ENCODE measurements at places on chromosomes 4 and X. TPM values are rescaled to one million over a fixed set of nuclear protein-coding genes. Genes with fewer than 3 reads are reported as not detected.
A peak's percentile ranks its signal among the peaks of the same experiment; 100 is the strongest.

DNA sequence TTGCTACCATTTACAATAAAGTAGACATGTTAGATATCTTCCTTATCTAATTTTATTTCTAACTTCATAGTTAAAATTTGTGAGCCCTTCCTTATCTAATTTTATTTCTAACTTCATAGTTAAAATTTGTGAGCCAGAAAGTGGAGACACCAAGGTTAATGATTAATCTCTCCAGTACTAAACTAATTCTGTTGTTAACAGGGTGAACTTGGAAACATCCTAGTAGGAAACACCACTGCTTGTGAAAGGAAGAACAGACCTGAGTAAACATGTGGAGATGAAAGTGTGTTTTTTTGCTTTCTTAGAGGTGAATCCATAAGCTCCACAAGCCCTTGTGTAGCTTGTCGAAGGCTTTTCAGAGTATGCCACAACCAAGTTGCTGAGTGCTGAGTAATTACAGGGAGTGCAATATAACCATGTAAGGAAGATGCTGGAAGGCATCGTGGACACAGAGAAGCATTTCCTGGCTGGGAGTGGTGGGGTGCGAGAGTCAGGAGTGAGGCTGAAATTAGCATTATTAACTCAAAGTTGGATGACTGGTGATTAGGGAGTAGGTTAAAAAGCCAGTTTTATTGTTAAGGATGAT lies 118.6 kb upstream of the NEIL3 start:
- DNase-seq: no peak
- no peak overlapping the region for H3K27ac ChIP-seq
- no peaks in the 10 kb centered on the region for H3K36me3 ChIP-seq
- H3K4me3 ChIP-seq: no peak overlapping the region
- no peaks in the 10 kb centered on the region for H3K27me3 ChIP-seq

DNA sequence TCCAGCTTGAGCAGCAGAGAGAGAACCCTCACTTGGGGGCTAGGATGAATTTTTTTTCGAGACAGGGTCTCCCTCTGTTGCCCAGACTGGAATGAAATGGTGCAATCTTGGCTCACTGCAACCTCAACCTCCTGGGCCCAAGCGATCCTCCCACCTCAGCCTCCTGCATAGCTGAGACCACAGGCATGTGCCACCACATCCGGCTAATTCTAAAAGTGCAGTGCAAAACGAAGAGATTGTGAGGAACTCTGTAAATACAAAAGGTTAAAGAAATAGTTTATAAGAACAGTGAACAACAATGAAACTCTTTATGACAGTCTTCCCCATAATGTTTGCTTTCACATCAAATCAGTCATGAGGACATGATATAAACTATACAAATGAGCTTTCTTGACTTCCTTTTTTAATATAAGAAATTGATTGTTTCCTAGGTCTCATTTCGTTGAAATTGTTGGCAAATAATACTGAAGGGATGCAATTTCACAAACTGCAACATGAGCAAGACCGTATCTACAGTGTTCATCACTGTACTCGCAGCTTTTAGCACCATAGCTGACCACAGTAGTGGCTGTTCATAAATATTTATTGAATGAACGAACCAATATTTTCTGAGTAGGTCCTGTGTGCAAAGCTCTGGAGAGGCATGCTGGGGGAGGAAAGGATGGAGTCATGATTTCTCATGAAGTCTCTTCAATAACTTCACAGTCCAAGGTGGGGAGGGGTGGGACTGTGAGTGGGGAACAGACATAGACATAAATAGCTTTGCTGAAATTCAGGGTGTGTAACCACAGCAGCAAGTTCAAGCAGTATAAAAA lies 116.1 kb downstream of the SHROOM3 start:
- no peak overlapping the region for H3K4me3 ChIP-seq
- H3K4me1 ChIP-seq: no peaks in the 10 kb centered on the region
- H3K36me3 ChIP-seq: no peaks in the 10 kb centered on the region
- no peaks in the 10 kb centered on the region for H3K27me3 ChIP-seq
- DNase-seq: no peak

Gene PDE6B
- 15.1 TPM for total RNA-seq

DNA sequence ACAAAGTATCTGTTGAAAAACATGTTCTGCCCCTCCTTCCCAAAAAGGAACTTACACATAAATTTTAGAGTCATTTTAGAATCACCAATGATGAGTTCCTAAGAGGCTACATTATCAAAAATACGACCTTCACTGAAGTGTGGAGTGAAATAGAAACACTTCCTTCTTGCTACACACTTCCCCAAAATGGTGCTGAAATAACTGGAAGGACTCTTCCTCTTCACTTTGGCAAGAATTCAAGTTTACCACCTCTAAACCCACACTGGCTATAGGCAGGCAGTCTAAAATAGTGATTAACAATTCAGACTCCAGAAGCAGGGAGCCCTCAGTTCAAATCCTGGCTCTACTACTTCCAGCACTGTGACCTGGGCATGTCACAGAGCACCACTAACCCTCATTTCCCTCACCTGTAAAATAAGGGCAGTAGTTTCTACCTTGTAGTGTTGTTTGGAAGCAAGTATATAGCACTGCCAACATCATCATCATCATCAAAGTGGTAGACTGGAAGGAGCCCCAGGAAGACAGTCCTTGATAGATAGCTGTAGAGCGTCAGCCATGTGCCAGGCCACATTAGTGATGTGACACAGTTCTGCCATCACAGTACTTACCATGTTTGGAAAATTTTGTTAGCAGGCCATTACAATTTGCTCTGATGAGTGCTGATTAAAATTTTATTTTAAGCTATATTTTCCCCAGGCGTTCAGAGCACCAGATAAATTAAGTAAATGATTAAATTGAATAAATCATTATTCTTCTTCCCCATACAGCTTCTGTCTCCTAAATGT lies 103.3 kb downstream of the PARM1 start:
- H3K36me3 ChIP-seq: no peaks in the 10 kb centered on the region
- DNase-seq: peak; percentile 56
- peaks cover 31% of the 10 kb centered on the region for H3K4me1 ChIP-seq
- no peak overlapping the region for H3K27ac ChIP-seq
- H3K27me3 ChIP-seq: no peaks in the 10 kb centered on the region
- no peak overlapping the region for H3K4me3 ChIP-seq

- H3K36me3 ChIP-seq: no peaks in the 10 kb centered on the region
- H3K27me3 ChIP-seq: no peaks in the 10 kb centered on the region
- no peak for DNase-seq
Observed at GRCh38 chr4:128427832-128428366, 140.3 kb upstream of the PGRMC2 start.

- H3K4me1 ChIP-seq: no peaks in the 10 kb centered on the region
- no peaks in the 10 kb centered on the region for H3K36me3 ChIP-seq
- no peak for DNase-seq
Observed at GRCh38 chrX:143648705-143649104, 12.8 kb upstream of the SLITRK4 start.

DNA sequence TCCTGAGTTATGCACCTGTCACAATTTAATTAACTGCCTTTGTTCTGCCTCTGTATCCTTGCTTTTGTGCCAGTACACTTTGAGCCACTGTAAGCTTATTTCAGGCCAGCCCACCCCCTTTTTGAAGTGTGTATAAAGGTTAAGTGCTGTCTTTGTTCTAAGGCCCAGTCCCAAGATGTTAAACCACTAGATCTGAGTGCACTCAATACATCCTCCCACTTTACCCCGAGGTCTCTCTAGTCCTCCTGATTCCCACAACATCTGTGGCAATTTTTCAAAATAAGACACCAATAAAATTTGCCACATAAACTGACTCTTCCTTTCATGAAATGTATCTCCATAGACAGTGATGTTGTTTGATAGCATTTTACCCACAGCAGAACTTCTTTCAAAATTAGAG lies 124.1 kb upstream of the SPIN4 start:
- H3K4me1 ChIP-seq: no peaks in the 10 kb centered on the region
- no peak for DNase-seq
- no peak overlapping the region for H3K27ac ChIP-seq

Gene SCRG1
- not detected for total RNA-seq

DNA sequence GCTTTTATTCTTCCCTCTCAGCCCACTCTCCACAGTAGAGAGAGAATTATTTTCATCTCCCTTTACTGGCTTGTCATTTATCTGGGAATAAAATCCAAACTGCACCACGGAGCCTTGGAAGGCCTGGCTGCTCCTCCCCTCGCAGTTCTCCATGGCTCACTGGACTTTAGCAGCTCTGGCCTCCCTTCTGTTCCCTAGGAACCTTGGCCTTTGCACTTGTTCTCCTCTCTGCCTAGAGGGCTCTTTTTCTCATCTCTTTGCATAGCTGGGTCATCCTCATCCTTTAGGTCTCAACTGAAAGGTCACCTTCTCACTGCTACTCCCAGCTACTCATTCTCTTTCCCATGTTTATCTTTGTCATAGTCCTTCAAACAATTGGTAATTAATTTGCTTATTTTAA lies 31.3 kb upstream of the TAPT1 start:
- H3K4me1 ChIP-seq: peaks cover 23% of the 10 kb centered on the region
- no peak overlapping the region for H3K27ac ChIP-seq
- no peaks in the 10 kb centered on the region for H3K27me3 ChIP-seq
- DNase-seq: no peak
- H3K36me3 ChIP-seq: peaks cover 6% of the 10 kb centered on the region
- H3K4me3 ChIP-seq: no peak overlapping the region

DNA sequence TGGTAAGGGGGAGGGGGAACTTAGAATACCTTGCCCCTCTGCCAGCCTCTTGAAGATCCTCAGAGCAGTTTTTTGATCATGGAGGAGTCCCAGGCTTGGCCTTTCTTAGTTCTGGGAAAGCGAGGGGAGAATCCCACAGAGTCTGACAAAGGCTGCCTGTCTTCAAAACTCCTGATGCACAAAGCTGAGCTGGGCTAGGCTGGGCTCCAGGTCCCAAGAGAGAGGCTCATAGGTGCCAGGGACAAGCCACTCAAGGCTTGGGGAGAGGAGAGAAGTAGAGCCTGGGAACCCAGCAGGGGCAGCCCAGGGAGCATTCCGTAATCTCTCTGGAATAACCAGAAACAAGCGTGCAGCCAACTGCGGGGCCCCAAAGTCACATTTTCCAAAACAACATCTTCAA lies 37.0 kb upstream of the MTM1 start:
- no peak overlapping the region for H3K27ac ChIP-seq
- no peaks in the 10 kb centered on the region for H3K4me1 ChIP-seq
- no peak overlapping the region for H3K4me3 ChIP-seq
- no peaks in the 10 kb centered on the region for H3K27me3 ChIP-seq
- no peaks in the 10 kb centered on the region for H3K36me3 ChIP-seq
- no peak for DNase-seq

DNA sequence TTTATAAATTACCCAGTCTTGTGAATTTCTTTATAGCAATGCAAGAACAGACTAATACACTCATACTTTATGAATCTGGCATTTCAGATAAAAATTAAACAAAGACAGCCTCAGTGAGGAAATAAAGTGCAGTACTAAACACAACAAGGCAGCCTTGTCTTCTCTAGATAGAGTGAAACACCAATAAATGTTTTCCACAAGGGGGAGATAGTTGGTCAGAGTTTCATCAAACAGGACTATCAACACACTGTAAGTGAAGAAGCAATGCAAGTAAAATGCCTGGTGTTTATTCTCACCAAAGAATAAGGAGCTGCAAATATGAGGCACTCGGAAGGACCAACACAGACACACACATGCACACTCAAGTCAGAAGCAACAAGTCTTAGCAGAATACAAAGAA lies 62.8 kb downstream of the FAM9B start:
- H3K36me3 ChIP-seq: no peaks in the 10 kb centered on the region

GRCh38 chr4:165803005-165803404 lies 70.0 kb upstream of the TLL1 start:
- H3K4me3 ChIP-seq: no peak overlapping the region
- H3K27me3 ChIP-seq: no peaks in the 10 kb centered on the region
- H3K4me1 ChIP-seq: no peaks in the 10 kb centered on the region
- H3K27ac ChIP-seq: no peak overlapping the region

GRCh38 chr4:121226362-121226761 lies 62.2 kb upstream of the TNIP3 start:
- H3K4me3 ChIP-seq: no peak overlapping the region
- H3K36me3 ChIP-seq: no peaks in the 10 kb centered on the region
- H3K27me3 ChIP-seq: no peaks in the 10 kb centered on the region
- no peak overlapping the region for H3K27ac ChIP-seq

DNA sequence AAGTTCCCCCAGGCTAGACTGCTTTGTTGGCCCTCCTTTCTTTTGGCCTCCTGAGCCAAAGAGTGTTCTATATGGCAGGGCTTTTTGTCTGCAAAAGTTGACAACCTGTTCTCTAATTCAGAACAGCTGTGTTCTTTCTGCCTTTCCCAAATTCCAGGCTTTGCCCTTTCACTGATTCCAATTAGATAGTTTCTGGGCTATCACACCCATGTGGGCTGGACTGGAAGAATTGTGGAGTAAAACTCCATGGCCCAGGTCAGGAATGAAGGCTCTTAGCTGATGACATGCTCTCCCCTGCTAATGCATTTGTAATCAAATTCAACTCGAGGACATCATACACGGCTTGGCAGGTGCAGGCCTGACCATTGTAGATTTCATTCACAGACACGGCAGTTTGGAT lies 19.4 kb downstream of the BMP3 start:
- H3K4me3 ChIP-seq: no peak overlapping the region
- no peak overlapping the region for H3K27ac ChIP-seq
- H3K36me3 ChIP-seq: no peaks in the 10 kb centered on the region
- H3K27me3 ChIP-seq: no peaks in the 10 kb centered on the region

Gene GPRASP3
- total RNA-seq: 0.89 TPM

Gene CCNA2
- total RNA-seq: 0.94 TPM

- H3K27ac ChIP-seq: no peak overlapping the region
- no peak for DNase-seq
- H3K4me1 ChIP-seq: no peaks in the 10 kb centered on the region
- no peaks in the 10 kb centered on the region for H3K27me3 ChIP-seq
- no peaks in the 10 kb centered on the region for H3K36me3 ChIP-seq
Observed at GRCh38 chr4:84401701-84402306, 97.3 kb downstream of the NKX6-1 start.

- H3K27me3 ChIP-seq: no peaks in the 10 kb centered on the region
- no peak overlapping the region for H3K4me3 ChIP-seq
- no peaks in the 10 kb centered on the region for H3K36me3 ChIP-seq
- H3K4me1 ChIP-seq: no peaks in the 10 kb centered on the region
Observed at GRCh38 chrX:6029014-6029413, 199.7 kb downstream of the NLGN4X start.

Gene HTT
- total RNA-seq: 182 TPM

Gene CYTL1
- not detected for total RNA-seq

GRCh38 chrX:105191878-105192277 lies 28.6 kb downstream of the TEX13A start:
- no peak overlapping the region for H3K27ac ChIP-seq
- H3K36me3 ChIP-seq: no peaks in the 10 kb centered on the region
- no peaks in the 10 kb centered on the region for H3K4me1 ChIP-seq
- no peaks in the 10 kb centered on the region for H3K27me3 ChIP-seq
- no peak overlapping the region for H3K4me3 ChIP-seq

Measured in B cell (primary cell).